SK-N-SH (cell line): ENCODE measurements at places on chromosomes 2 and 18.
A peak's percentile ranks its signal among the peaks of the same experiment; 100 is the strongest.

DNA sequence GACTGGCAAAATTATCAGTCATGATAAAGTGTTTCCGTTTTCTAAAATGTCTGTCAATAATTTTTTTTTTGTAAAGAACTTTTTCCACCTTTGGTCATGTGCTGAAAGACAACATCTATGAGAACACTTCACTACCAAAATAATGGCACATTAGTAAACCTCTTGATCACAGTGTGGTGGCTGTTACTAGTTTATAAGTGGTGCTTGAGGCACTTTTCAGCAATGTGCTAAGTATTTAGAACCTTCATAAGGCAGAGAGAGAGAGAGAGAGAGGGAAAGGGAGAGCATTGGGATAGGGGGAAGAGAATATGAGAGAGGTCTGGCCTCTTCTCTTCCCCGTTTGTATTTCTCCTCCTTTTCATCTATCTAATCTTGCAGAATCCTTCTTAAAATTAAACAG lies 1.1 kb upstream of the NYAP2 start:
- no peak for DNase-seq

GRCh38 chr2:200193791-200194190 lies 112.7 kb upstream of the SPATS2L start:
- no peak for DNase-seq

- DNase-seq: no peak
These were observed 18.8 kb downstream of the TMEM87B start for GRCh38 chr2:112073875-112074274.

- DNase-seq: no peak
These were observed 253.2 kb upstream of the EPC2 start for GRCh38 chr2:148391324-148391723.

GRCh38 chr2:240998706-240998994 lies 232 bp downstream of the SNED1 start:
- DNase-seq: no peak

GRCh38 chr2:18991177-18992168 lies 366.9 kb downstream of the OSR1 start:
- DNase-seq: no peak

GRCh38 chr2:30272761-30273573 lies 41.6 kb downstream of the LBH start:
- DNase-seq: no peak

DNA sequence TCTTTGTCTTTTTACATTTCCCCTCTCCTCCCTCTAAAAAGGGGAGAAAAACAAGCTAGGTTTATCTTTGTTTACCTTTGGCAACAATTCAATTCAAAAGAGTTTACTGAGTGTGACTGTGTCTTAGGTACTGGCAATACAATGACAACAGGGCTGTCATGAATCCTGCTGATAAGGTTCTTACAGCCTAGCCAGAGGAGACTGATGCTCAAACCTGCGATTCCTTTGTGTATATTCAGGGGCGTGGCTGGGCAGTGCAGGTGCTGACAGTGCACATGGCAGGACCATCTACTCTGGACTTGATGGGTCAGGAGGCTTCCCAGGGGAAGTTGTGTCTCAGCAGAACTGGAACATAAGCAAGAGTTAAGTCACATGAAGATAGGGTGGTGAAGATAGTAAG lies 23.2 kb upstream of the TTN start:
- DNase-seq: no peak

DNA sequence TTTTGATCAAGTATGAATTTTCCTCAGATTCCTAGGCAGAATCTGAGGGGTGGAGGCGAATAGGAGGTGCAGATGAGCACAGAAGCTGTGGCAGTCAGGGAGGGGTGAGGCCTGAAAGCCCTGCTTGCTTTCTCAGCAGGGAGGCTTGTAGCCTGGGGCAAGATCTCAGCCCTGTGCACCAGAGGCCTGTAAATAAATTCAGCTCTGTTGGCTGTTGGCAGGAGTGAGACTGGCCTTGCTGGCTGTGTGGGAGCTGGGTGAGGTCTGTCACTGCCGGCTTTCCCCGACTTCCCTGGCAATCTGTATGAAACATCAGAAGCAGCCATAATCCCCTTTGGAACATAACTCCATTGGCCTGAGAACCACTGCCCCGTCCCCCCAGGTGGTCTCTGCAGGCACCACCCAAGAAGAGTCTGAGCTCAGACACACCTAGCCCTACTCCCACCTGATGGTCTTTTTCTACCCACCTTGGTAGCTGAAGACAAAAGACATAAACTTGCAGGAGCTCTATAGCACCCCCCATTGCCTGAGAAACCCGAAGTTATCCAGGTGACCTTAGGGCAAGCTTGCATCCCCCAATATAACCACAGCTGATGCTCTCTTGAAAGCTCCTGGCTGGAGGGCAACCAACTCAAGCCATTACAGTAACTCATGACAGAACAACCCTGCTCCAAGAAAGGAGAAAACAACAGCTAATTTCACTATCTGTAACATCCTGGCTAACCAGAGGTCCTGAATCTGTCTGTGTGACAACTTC lies 32.3 kb downstream of the EVA1A start:
- no peak for DNase-seq

GRCh38 chr2:120251880-120252224 lies 800 bp upstream of the RALB start:
- no peak for DNase-seq

GRCh38 chr2:239797316-239797715 lies 227.8 kb downstream of the NDUFA10 start:
- no peak for DNase-seq

- DNase-seq: no peak
These were observed 136.6 kb upstream of the ASB18 start for GRCh38 chr2:236400594-236401360.

- no peak for DNase-seq
These were observed 17.5 kb downstream of the YWHAQ start for GRCh38 chr2:9613291-9613690.

DNA sequence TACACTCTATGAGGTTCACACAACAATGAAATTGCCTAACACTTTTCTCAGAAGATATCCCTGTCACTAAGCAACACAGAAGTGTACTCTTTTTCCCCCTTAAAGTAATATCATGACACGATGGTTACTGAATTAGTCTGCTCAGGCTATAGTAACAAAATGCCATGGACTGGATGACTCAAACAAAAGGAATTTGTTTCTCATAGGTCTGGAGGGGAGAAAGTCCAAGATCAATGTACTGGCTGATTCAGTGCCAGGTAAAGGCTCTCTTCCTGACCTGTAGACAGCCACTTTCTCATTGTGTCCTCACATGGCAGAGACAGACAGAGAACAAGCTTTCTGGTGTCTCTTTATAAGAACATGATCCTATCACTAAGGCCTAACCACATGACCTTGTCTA lies 211.9 kb downstream of the RBM43 start:
- no peak for DNase-seq

GRCh38 chr2:8586457-8587051 lies 95.3 kb upstream of the ID2 start:
- DNase-seq: no peak

- DNase-seq: no peak
These were observed 294.3 kb downstream of the KCNJ3 start for GRCh38 chr2:154992826-154993225.

DNA sequence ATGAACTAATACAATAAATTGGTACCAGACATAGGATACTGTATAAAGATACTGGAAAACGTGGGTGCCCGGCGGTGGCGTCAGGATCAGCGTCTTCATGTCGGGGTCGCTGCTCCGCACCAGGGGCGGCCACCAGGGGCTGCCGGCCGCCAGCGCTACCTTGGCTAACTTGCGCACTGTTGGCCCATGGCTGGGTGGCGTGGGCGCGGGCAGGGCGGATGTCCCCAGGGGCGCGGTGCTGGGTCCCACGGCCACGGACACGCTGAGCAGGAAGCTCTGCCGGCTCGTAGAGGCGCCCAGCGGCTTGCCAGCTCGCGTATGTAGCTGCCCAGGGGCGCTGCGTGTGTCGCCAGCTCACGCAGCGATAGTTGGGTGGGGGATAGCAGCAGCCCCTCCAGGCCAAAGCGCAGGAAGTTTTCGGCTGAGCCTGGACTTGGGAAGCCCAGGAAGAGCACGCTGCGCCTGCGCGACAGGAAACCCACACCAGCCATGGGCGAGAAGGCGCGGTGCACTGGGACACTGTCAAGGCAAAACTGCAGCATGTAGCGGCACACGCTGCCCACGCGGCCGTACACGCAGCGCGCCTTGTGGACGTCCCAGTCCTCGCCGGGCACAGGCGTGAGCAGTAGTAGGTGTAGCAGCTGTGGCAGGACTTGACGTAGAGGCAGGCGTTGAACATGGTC lies 299.9 kb downstream of the CCDC74A start:
- DNase-seq: no peak

DNA sequence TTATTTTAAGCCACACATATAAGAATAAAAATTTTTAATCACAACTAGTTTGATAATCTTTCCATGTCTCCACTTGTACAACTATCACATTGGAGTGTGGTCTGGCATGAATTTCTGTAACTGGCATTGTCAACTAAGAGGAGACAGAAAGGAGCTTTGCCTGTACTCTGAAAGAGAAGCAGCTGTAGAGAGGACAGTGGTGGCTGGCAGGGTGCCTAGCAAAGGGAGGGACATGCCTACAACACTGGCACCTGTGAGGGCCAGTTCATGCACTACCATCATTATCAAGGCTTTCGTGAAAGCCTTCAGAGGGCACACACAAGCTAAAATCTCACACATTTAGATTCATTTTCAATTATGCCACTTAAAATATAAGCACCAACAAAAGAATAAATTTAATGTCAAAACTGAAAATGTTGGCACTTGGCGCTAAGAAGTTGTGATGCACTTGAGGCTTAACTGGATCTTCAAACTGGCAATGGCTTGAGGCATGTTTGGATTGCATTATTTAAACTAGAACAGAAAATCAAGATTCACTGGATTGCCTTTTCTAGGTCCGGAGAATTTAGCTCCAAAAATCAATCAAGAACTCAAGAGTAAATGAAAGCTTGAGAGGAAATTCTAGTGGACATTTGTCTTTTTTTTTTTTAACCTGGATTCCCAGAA lies 238.6 kb downstream of the ZNF385B start:
- no peak for DNase-seq

DNA sequence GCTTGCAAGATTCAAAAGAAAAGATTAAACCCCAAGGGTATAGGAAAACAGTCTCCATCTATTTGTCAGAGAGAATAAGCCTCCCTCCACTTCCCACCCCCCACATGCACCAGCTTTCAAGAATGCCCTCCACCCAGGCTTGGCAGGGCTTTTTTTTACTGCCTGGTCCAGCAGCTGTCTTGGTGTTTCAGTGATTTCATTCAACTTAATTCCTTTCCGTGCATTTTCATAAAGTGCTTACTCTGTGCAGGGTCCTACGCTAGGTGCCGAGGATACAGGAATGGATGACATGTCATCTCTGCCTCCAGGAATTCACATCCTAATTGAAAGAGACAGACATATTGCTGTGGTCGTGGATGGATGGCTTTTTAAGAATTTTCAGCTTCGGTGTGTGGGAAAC lies 117.9 kb downstream of the LRATD1 start:
- no peak for DNase-seq

DNA sequence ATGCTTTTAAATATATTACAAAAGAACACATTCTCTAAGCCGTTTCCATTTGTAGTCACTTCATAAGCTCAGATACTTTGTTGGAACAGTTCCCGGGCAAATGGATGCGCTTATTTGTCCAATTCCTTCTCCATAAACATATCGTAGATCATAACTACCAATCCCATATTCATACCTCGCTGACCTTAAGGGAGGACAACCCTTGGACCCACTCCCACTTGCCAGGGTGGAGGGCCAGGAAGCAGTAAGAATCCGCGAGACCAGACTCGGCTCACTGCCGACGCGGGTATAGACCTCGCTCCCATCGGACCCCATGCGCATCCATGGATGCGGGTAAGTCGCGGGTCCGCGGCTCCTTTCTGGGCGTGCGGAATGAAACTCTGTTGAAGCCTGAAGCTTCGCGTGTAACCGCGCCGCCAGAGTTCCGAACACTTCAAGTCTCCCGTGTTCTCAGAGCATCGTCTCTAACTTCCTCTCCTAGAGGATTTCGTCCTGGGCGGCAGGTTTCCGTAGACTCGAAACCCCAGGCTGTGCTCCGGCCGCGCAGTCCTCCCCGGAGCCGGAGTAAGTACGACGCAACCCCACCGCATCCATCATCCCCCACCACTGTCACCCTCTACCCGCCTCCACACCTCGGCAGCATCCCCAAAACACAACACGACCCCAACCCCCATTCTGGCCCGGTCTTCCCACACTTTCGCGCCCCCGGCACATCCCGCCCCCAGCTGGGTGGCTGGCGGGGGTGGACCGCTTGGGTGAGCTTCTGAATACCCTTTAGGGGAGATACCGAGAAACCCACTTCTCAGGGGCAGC lies 1.1 kb downstream of the DSC3 start:
- peak; percentile 20 for DNase-seq

GRCh38 chr2:88680266-88680902 lies 11.1 kb upstream of the RPIA start:
- no peak for DNase-seq

GRCh38 chr18:48065601-48065995 lies 135.1 kb upstream of the SMAD2 start:
- peak; percentile 46 for DNase-seq

- peak; percentile 12 for DNase-seq
These were observed 85.3 kb downstream of the ZNF407 start for GRCh38 chr18:74682991-74683297.

GRCh38 chr2:122851972-122852531 lies 1096.6 kb downstream of the TSN start:
- peak; percentile 39 for DNase-seq

- DNase-seq: peak; percentile 38
These were observed 150.8 kb upstream of the SPATS2L start for GRCh38 chr2:200155652-200156051.

- DNase-seq: peak; percentile 16
These were observed 343.5 kb downstream of the RBM43 start for GRCh38 chr2:150917961-150918713.

- peak; percentile 6 for DNase-seq
These were observed 1550.2 kb downstream of the LRP1B start for GRCh38 chr2:140580532-140581151.

DNA sequence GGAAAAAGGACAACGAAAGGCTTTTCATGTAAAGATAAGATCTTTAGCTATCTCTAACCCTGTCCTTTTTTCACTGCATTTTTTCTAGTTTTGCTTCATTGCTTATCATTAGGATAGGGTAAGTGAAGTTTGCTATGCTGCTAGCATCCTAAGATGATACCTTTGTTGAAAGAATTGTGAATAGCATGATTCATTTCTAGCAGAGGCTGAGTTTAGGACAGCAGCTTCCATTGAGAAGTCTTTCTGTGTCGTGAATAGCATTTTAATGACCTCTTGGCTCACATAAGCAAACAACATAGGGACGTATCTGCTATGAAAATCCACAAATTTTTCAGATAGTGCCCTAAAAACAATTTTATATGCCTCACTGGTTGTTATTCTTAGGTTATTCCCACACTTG lies 36.4 kb upstream of the GAREM2 start:
- no peak for DNase-seq

- no peak for DNase-seq
These were observed 119.4 kb downstream of the COPS8 start for GRCh38 chr2:237205043-237205541.

DNA sequence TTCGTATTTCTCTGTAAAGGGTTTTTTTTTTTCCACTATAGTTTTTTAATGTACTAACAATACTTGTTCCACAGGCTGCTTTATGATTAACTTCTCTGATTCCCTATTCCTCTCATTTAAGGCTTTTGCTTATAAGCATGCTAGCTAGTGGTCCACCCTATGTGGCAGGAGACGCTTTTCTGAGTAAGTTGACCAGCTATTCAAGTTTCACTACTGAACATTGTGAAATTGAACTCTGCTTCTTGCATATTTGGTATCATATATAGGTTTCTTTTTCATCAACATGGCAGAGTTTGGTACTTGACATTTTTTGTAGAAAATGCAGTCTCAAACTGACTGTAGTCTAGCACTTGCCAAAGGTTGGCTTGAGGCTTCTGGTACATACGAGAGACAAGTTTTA lies 74.2 kb downstream of the OTX1 start:
- DNase-seq: no peak
